ENCODE measurements at places on chromosomes 12 and 14.

DNA sequence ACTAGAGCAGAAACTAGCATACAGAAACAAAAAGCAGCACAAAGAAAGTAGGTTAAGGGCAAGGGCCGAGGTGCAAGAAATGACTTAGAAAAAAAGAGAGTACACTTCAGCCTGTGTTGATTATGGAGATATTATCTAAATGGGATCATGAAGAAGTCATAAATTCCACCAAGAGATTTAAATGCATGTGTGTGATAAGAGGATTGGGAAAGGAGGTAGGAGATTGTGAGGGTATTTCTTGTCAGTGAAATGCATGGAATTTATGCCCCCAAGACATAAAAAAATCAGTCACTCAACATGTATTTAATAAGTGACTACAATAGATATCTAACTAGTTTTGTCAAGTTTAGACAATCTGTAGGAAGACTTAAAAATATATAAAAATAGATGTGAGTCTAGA lies 976.2 kb upstream of the LRFN5 start:
- DNase-seq = no peak

DNA sequence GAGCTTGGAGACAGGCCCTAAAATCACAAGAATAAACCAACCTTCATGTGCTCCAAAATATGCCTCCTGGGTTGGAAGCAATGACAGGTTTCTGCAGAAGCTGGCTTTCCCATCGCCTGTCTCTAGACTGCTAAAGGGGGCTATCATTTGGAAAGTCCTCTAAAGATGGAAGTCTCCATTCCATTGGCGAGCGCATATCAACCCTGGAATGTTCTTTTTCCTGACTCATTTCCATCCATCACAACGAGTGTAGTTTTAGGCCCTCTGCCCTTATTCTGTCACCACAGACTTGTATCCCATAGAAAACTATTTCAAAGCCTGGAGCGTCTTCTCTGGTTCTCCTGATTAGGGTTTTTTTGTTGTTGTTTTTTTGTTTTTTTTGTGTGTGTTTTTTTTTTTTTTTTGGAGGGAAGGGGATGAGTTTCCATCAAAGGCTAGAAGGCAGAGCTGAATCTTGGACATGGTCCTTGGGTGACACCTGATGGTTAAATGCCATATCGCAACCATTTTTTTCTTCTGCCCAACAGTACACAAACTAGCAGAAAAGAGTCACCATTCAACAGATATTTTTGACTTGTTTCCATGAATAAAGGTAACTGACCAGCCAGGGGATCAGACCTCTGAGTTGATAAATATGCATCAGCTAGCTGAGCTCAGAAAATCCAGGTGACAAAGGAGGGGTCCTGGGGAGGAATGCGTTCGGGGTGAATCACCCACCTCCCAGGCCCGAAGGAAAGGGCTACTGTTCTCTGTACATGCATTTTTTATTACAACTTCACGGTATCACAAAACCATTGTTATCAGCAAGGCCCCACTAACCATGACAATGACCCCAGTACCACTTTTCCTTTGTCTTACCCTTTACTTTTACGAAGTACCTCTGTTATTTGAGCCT lies 40.5 kb downstream of the KCNA5 start:
- no peak for DNase-seq

- DNase-seq = no peak
These were observed 106.8 kb downstream of the PELI2 start for GRCh38 chr14:56224691-56225681.

DNA sequence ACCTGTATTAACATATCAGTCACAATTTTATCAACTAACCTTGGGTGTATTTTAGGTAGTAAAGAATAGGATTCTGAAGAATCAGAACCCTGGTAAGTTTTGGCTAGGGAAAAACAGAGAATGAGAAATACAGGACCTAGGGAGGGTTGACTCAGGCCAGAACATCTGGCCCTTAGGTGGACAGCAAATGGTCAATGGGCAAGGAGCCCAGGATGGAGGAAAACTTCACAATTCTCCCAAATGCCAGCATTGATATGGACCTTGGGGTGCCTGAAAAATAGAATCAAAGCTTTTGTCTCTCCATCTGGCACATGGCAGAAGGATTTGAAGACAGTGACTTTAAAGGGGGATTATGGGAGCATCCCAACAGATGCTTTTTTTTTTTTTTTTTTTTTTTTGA lies 32.7 kb upstream of the PRPF39 start:
- DNase-seq = no peak

- DNase-seq = no peak
These were observed 3.2 kb downstream of the SLC38A6 start for GRCh38 chr14:60984196-60984595.
